ENCODE measurements at places on chromosomes 7 and 10. TPM values are rescaled to one million over a fixed set of nuclear protein-coding genes. Genes with fewer than 3 reads are reported as not detected.

The CACNB2 gene
- total RNA-seq = not detected

The NYAP1 gene
- 23.0 TPM for total RNA-seq

The C10orf105 gene
- total RNA-seq = not detected

The FAM185A gene
- 16.1 TPM for total RNA-seq

The PIK3CG gene
- 0.74 TPM for total RNA-seq
